ENCODE measurements at places on chromosomes 5 and 9.

DNA sequence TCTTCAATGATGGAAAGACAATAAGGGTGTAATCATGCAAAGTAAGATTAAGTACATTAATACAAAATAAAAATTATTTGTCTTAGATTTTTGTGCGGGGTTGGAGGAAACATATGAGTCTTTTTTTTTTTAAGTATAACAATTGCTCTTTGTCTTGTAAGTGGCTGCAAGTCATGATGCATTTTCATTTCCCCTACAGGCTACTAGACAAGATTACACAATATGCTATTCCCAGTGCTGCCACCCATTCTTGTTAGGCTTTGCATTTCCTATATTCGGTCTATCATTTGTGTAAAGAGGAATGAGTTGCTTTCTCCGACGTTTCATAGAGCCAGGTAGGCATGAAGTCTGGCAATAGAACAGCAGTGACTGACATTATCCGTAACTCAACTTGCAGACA is 294.2 kb upstream of the CYLC2 start:
- no peak for DNase-seq

- DNase-seq = no peak
These were observed 398.4 kb downstream of the MED10 start for GRCh38 chr5:5979761-5980537.

GRCh38 chr9:91059713-91060112 is 258.1 kb downstream of the SYK start:
- no peak for DNase-seq

- no peak for DNase-seq
These were observed 124.3 kb upstream of the NR3C1 start for GRCh38 chr5:143527808-143528207.

DNA sequence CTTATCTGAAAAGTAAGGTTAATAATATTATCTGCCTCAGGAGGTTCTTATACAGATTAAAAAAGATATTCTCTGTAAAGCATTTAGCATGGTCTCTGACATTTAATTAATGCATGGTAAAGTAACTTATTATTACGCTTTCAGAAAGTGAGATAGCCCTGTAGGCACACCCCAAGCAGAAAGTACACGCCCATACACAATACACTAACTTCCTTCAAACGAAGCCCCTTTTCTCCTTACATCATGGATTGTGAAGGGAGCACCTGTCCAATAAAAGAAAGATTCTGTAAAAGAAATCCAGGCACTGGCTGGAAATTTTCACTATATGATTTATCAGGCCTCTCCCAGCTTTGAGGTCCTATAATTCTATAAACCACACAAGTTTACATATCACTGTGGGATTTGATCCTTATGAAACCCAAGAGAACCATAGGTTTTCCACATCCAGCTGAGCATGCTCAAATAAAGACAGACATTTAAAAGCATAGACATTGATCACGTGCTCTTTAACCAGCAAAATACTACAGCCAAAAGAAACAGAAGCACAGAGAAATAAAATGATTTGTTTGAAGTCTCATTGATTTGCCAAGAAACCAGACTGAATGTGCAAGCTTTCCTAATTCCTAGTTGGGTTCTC is 14.1 kb upstream of the NR3C1 start:
- no peak for DNase-seq

GRCh38 chr5:143258559-143259253 is 144.8 kb downstream of the NR3C1 start:
- no peak for DNase-seq

DNA sequence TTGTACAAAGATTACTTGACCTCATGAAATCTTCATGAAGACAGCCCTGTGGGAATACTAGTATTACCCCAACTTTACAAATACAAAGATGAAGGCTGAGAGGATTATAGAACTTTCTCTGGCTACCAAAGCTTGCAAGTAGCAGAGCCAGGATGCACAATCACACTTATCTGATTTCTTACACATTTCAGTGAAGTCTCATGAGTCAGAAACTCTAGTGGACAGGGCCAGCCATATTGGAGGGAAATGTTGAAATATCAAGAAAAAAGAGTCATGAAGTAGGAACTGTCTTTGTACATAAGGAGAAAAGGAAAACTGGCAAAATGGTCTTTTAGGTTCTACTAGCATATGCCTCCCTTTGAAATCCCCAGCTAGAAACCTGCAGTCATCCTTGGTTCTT is 369.6 kb upstream of the WWC1 start:
- DNase-seq = no peak

GRCh38 chr9:90420768-90421513 is 221.7 kb downstream of the DIRAS2 start:
- no peak for DNase-seq

DNA sequence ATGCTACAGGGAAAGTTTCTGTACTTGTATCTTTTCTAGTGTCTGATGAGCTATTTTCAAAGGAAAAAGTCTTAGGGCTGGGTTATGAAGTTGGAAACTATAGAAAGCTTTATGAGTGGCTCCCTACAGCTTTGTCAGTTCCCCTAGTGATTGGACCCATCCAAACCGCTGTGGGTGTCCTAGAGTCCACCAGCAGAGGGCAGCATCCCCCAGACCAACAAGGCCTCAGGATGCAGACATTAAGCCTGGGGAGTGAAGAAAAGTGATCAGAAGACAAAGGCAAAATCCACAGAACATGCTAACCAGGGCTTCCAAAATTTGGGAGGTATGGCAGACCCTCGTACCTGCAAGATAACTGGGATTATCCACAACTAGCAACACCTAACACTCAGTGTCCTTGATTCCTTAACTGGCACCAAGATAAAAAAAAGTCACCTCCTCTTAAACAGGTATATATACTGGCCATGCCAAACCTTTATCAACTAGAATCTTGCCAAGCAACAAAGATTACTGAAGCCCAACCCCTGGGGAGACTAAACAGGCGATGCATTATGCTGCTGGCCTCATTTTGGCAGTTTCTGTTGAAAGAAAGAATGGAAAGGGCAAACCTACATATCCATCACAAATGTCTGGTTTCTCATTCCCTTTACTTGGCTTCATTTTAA is 110.4 kb upstream of the NR5A1 start:
- DNase-seq = peak; percentile 75

DNA sequence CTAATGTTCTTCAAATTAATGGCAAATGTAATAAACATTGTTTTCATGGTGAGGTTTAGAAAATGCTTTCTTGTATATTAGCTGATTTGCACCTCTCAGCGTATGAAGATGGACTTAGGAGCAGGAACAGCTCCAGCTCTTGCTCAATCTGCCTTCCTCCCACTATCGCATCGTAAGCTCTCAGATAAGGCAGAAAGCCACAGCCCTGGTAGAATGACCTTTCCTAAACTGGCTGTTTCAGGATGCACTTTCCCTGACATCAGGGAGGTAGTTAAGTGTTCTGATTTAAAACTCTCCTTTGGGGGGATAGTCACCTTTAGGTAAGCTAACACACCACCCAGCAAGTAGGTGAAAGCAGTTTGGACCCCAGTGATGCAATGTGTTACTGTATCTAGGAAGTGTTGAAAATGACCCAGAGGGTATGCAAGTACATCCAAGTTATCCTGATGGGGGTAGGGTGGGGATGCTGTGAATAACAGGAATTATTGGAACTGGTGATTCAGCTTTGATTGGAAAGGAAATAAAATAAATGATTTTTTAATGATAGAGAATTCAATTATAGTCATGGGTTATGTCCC is 72.3 kb downstream of the LMNB1 start:
- DNase-seq = no peak

GRCh38 chr5:142881076-142881783 is 111.1 kb downstream of the ARHGAP26 start:
- no peak for DNase-seq

DNA sequence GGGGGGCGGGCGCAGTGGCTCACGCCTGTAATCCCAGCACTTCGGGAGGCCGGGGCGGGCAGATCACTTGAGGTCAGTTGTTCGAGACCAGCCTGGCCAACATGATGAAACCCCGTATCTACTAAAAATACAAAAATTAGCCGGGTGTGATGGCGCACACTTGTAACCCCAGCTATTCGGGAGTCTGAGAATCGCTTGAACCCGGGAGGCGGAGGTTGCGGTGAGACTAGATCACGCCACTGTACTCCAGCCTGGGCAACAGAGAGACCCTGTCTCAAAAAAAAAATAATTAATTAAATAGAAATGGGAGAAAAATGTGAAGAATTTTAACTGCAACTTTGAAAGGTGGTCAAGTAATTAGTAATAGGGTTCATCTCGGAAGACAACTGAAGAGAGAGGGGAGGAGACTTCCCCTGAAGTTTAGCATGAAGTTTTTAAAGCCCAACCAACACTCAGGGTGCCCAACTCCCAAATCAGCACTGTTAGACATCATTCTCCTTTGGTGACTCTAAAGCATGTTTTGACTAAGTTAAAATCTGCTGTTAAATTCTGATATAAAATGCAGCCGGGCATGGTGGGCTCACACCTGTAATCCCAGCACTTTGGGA is 1.4 kb upstream of the CSNK1A1 start:
- no peak for DNase-seq

- no peak for DNase-seq
These were observed 223.4 kb upstream of the SLC24A2 start for GRCh38 chr9:20012232-20012631.

DNA sequence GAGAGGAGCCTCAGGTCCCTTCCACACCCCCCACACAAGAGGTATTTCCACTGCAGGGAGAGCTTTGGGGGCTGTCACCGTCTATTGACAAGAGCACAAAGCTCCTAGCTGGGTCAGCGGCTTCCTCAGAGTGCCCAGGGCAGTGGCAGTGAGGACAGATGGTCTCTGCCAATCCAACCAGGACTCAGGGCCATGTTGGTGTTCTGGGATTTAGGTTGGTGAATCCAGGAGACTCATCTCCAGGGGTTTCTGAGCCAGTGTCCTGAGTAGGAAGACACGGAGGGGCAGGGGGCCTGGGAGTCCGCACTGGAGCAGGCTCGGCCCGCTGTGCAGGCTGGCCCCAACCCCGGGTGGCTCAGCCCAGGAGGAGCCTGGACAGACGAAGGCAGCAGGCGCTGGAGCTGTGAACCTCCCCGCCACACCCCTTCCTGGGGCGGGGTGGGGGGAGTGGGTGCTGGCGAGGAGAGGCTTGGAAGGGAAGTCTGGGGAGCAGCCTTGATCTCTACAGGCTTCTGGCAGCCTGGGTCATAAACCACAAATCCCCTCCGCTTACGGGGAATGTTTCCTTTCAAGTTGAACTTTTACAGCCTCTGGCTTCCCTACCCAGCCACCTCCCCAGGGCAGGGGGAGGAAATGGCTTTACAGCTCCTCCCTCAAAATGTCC is 19.6 kb downstream of the CRB2 start:
- DNase-seq = no peak

- DNase-seq = no peak
These were observed 32.0 kb downstream of the SLC46A2 start for GRCh38 chr9:112858625-112859147.

DNA sequence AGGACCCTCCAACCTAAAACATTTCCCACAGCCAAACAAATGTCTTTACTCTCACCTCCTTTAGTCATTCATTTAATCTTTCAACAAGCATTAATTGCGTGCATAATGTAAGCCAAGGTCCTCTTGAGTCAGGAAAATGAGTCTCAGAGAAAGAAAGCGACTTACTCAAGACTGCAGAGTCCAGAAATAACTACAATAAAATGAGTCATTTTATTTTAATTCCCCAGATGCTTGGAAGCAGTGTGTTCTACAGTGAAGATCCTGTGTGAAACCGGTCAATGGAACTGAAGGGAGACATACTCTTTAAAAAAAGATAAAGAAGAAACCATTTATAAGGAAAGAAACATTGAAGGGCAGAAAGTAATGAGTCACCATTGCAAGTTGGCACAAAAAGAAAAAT is 513.7 kb downstream of the CDK5RAP2 start:
- DNase-seq = no peak

DNA sequence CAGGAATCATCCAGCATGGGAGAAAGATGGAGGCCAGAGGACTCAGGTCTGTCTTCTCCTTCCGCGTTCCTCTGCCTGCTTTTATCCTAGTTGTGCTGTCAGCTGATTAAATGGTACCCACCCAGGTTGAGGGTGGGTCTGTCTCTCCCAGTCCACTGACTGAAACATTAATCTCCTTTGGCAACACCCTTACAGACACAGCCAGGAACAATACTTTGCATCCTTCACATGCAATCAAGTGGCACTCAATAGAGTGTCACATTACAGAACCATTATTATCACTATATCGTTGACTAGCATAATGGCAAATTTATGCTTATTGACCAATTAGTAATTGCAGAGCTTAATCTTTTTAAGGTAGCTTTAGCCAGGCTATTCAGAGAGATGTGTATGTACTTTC is 64.8 kb downstream of the UNC13B start:
- no peak for DNase-seq

GRCh38 chr5:116013207-116013785 is 19.0 kb upstream of the ARL14EPL start:
- no peak for DNase-seq

DNA sequence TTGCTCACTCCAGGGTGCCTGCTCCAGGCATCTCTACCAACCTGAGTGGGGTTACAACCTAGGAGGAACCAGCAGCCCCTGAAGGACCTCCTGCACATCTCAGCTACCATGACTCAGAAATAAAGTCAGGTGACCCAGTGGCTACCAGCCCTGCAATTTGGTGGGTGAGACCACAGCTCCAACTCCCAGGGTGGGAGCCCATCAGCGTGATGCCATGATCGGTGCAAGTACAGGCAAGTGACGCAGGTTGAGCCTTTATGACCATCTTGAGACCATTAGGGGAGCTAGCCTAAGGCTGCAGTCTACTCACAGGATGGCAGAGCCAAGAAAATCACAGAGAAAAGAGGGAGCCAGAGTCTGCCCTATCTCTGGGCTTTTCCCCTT is 8.6 kb downstream of the SEPTIN8 start:
- DNase-seq = no peak

DNA sequence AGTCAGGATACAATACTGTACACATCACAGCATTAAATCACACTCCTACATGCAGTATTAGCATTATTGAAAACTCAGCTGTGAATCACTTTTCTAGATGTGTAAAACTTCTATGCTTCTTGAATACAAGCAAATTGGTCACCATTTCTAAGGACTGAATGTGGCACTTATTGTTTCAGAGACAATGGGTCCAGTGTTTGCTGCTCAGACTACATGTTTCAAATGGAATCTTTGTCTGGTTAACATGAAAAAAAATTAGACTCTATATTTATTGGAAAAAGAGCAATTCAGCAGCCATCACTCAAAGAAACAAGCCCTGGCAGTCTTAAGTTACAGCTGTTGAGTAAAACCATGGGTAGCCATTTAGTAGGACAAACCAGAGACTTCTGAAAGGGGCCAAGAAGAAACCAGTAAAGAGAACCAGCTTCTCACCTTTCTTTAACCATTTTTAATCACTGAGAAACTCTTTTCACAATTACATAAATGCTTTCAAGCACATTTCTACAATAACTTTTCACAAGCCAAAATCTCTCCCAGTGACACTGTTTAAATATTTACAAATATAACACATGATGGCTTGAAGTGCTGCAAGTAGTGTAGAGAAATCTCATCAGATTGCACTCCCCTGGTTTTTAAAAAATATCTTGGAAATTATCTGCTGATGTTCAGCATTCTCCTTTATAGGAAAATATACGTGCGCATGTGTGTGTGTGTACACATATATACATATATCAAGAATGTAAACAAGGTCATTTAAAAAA is 35.2 kb downstream of the OR2K2 start:
- no peak for DNase-seq

- no peak for DNase-seq
These were observed 56.0 kb downstream of the PSD2 start for GRCh38 chr5:139851558-139851957.
